Muscle of arm (tissue), 14 donors: ENCODE measurements at places on chromosomes 13 and 19.

DNA sequence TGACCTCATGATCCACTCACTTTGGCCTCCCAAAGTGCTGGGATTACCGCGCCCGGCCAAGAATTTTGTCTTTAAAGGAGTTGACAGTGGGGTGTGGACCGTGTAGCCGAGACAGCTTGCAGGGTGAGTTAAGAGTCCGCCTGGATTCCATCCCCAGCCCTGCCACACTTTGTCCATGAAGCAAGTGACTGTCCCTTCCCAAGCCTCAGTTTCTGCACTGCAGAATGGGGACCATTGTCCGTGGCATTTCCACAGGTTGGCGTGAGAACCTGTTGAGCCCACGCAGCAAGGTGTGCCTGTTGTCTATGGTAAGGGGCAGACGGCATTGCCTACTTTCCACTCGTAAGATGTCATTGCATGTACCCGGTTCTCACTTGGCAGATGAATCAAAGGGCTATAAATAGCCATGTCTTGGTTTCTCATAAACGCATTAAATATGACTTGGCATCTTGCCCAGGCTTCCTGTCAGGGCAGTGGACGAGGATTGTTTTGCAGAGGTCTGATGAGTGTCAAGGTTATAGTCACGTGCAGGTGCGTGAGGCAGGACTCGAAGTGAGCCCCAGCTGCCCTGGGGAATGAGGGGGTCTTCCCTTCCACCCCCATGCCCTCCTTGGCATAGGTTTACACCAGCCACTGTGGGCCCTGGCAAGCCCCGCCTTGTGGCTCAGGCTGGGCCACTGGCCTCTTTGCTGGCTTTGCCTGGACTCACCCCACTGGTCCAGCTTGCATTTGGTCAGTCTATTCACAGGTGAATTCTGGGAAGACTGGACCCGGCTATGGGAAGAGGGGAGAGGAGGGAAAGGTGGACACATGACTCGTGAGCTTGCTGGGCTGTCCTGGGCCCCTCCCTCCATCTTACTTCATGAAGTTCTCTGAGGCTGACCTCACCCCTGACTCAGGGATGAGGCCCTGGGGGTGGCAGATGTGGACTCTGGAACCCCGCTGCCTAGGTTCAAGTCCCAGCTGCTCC lies 14.6 kb downstream of the FAM187B start:
- DNase-seq, result peak; percentile 59

- peak; percentile 48 for DNase-seq
Measured at GRCh38 chr19:17079710-17080439, 4.3 kb downstream of the MYO9B start.

- no peak for DNase-seq
Measured at GRCh38 chr13:37833411-37833810, 36.2 kb downstream of the TRPC4 start.

DNA sequence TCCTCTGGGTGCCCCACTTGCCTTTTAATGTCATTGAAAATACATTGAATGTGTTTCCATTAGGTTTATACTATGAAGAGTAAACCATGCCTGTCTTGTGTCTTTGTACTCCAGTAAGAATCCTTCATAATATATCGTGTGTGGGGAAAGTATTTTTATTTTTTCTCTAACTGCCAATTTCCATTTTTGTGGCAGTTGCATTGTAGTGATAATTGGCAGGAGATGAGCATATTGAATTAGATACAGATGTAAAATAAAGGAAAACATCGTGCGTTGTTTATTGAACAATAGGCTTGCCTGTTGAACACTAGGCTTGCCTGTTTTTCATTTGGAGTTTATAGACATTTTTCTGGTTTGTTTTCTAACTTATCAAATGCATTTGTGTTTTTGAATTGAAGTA lies 218.8 kb downstream of the NBEA start:
- DNase-seq, result peak; percentile 15

DNA sequence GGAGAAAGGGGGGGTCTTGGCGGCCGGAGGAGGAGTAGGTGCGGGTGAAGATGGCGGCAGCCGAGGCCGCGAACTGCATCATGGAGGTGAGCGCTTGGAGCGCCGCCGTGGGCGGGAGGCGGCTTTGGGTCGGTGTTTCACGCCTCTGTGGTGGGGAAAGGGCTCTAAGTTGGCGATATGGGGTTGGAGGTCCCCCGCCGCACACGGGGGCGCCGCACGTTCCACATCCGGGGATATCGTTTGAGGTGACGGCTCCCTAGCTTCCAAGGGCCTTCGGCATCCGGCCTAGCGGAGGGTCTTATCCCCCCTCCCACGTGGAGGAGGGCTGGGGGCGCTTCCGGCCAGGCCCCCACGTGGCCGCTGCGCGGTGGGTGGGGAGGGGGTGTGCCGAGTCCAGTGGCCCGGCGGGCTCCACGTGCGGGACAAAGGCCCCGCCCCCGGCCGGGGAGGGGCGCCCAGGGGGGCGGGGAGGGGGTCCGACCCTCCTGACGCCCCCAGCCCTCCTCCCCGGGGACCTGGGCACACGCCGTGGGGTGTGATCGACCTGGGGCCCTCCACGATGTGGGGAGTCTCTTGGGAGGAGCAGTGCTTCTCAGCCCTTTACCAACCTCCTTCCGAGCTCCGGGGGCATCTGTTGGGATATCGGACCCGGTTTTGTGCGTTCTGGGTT lies at the start of gene PRMT1:
Gene PRMT1 (plus strand): TSS at position 41 of the 670 bp plus-strand sequence. CDS start 10 bp downstream, at position 51.
- DNase-seq, result peak; percentile 65

GRCh38 chr19:10977742-10978092 lies 16.9 kb downstream of the SMARCA4 start:
- DNase-seq, result no peak

DNA sequence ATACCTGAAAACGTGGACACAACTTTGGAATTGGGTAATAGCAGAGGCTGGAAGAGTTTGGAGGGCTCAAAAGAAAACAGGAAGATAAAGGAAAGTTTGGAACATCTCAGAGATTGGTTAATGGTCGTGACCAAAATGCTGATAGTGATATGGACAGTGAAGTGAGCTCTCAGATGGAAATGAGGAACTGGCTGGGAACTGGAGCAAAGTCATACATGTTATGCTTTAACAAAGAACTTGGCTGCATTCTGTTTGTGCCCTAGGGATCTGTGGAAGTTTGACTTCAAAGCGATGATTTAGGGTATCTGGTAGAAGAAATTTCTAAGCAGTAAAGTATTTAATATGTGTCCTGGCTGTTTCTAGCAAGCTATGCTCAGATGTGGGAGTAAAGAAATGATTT lies 136.2 kb downstream of the DNAJC3 start:
- no peak for DNase-seq

DNA sequence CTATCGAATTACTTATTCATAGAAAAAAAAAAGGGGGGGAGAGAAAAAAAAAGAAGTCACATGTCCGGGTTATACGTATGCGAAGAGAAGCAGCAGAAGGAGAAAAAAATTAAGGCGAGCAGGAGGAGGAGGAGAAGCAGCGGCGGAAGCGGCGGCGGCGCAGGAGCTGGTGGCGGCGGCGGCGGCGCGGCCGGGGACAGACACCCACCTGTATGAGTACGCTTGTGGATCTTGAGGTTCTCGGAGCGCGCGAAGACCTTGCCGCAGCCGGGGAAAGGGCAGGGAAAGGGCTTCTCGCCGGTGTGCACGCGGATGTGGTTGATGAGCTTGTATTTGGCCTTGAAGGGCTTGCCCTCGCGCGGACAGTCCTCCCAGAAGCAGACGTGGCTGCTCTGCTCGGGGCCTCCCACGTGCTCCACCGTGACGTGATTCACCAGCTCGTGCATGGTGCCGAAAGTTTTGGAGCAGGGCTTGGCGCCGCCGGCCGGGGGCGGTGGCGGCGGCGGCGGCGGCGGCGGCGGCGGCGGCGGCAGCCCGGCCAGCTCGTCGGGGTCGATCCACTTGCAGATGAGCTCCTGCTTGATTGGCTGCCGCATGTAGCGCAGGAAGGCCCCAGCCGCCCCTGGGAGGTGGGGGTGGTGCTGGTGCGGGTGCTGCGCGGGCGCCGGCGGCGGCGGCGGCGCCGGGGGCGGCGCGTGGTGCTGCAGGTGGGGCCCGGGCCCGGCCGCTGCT lies 1.5 kb downstream of the ZIC5 start:
- no peak for DNase-seq

DNA sequence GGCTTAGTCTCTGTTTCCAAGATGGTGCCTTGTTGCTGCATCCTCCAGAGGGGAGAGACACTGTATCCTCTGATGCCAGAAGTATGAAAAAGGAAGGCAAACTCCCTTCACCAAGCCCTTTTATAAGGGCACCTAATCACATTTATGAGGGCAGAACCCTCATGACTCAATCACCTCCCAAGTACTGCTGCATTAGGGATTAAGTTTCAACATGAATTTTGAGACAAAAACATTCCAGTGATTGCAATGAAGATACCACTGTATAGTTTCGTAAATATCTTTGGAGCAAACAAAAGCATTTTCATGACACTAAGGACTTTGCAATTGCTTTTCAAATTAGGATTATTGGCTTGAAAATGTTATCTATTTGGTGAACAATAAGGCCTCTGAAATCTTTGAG lies 63.8 kb downstream of the RNF17 start:
- no peak for DNase-seq
